Right kidney (tissue), 9 donors: ENCODE measurements at places on chromosomes 5 and 9.

- no peak for DNase-seq
These were observed 87.0 kb upstream of the SPRY4 start for GRCh38 chr5:142411656-142412425.

- no peak for DNase-seq
These were observed 207.8 kb upstream of the MAP3K1 start for GRCh38 chr5:56607551-56607950.

DNA sequence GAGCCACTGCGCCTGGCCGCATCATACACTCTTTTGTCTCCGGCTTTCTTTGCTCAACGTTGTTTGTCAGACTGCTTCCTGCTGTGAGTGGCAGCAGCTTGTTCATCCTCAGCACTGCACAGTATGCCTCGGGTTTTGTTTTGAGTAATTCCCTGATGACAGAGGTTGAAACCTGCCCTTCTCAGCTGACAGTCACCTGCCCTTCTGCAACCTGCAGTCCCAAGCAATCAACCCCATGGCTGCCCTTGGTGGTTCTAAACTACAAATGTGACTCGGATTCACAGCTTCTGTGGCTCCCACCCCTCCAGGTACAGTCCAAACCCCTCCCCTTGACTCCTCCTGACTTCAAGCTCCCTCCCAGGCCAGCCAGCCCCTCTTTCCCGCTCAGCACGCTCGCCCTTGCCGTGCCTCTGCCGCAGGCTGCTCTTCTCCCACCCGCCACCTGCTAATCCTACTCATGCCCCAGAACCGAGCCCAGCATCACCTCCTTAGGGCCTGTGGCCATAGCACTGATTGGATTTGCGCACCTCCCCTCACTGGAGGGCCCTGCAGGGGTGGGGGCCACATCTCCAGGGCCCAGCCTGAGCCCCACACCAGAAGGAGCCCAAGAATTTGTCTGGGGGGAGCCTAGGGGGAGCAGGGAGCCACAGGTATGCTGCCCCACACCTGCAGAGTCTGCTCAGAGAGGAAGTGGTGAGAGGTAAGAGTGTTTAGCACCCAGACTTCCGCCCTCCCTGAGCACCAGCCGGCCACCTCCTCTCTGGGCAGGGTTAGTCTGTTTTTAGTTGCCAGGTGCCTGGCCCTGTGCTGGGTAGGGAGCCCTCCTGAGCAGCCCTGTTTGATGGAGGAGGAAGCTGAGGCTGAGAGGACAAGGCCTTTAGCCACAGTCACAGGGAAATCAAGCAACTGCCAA lies 10.1 kb downstream of the EEIG1 start:
- peak; percentile 19 for DNase-seq

- DNase-seq: no peak
These were observed 5.1 kb upstream of the PTBP3 start for GRCh38 chr9:112338561-112338960.

DNA sequence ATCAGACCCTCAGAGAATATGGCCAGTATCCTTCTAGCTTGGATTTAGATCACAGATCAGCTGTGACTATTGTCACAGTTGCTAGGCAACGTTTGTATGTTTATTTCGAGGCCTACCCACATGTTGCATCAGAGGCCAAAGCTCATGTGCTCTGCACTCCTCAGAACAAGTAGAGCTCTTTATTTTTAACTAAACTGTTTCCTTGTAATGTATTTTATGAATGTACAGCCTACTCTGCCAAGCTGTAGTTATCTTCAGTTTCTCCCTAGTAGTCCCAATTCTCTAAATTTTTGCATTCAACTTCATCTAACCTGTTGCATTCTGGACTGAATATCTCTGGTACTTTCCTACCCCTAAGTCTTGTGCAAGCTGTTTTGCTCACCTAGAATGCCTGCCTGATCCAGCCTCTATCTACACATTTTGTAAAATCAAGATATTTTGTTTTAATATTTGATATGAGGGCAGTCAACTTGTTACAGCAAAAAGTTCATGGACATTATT lies 52.8 kb downstream of the CAST start:
- DNase-seq: no peak

- DNase-seq: no peak
These were observed 167.4 kb downstream of the TSSK1B start for GRCh38 chr5:113267361-113267900.

- DNase-seq: no peak
These were observed 19.9 kb upstream of the PCA3 start for GRCh38 chr9:76744336-76744735.

GRCh38 chr5:116388564-116389258 lies 185.9 kb downstream of the SEMA6A start:
- no peak for DNase-seq

GRCh38 chr9:20297646-20298084 lies 324.6 kb downstream of the MLLT3 start:
- no peak for DNase-seq

- DNase-seq: no peak
These were observed 1808.8 kb upstream of the ACO1 start for GRCh38 chr9:30575691-30576090.

GRCh38 chr9:82254646-82255367 lies 266.2 kb downstream of the SPATA31D1 start:
- no peak for DNase-seq

DNA sequence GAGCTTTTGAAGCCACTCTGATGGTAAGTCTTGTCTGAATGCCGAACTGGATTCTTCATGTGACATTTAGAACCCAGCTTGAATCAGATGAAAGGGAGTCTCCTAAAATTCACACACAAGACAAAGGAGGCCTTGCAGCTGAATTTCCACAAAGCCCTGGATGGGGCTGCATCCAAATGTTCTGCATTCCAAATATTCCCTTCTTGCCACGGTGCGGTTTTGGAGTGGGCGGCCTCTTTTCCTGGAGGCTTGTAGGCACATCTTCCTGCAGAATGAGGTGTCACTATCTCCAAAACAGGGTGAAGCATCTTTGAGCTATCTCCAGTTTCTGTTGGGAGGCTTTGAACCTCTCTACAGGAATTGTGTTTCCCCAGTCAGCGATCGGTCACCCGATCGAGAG lies 342.7 kb downstream of the ARHGEF28 start:
- DNase-seq: no peak

DNA sequence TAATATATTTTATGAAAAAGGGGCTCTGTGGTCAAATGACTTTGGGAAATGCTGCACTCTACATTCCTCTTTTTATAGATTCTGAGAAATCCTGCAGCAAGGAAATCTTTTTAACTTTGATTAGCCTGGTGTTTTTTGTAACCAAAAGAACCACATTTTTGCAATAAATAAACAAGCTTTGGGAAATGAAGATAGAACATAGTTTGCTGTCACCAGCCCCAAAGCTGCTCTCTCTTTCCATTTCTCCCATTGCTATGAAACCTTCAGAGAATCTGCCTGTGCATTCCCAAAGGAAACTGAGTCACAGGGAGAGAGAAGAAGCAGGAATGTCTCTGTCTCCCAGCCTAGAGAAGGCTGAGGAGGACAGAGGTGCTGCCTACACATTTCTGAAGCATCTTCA lies 59.0 kb downstream of the COL15A1 start:
- DNase-seq: no peak

DNA sequence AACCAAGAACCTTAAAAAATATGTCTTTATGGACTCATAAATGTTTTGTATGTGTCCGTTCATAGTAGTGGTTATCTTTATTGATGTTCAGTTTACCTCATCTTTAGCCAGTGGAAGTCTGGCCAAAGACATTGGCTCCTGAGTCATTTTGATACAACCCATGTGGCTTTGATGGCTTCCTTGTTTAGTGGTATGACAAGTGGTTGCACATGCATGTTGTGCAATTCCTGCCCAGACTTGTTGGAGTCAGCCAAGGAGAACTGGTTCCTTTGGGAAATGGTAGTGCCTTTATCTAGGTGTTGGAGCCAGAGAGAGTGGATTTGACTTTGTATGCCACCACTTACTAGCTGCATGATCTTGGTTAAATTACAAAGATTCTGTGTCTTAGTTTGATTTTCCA lies 94.3 kb downstream of the RPS23 start:
- DNase-seq: no peak

GRCh38 chr9:37150415-37150814 lies 30.0 kb downstream of the ZCCHC7 start:
- DNase-seq: no peak

GRCh38 chr9:106718936-106719335 lies 144.0 kb upstream of the ZNF462 start:
- no peak for DNase-seq

DNA sequence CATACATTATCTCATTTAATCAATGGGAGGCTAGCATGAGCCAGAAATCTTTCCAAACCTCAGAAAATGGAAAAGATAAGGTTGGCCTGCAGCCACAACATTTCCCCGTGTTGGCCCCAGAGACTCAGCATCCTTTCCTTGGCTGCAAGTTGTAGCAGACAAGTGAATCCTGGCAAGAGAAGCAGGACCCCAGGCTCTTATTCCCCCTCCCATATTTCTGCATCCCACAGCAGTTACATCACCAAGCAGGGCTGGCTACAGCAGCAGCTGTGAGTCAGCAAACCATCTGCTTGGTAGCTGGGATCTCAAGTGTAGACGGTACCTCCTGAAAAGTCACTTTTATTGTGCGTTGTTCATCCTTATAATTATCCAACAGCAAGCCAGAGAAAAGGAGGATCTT lies 212.4 kb downstream of the GNA14 start:
- DNase-seq: no peak

- DNase-seq: no peak
These were observed 160.3 kb downstream of the HSD17B3 start for GRCh38 chr9:96141666-96142065.

GRCh38 chr5:116510517-116510916 lies 64.1 kb downstream of the SEMA6A start:
- no peak for DNase-seq

- no peak for DNase-seq
These were observed 155.1 kb downstream of the ARSB start for GRCh38 chr5:78829811-78830527.

DNA sequence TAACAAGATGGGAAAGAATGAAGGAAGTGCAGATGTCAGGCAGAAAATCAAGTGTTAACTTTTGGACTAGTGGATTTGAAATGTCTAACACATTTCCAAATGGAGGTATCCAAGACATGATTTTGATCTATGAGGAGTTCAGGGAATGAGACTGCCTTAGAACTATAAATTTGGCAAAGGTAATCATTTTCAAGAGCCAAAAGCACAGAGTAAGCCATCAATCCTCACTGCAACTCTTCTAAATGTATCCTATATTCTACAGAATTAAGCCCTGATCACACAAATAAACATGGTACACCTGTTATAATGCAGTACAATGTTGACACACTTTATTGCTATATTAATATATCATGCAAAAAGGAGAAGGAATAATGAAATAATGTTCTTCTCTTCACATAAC lies 55.6 kb downstream of the SETX start:
- no peak for DNase-seq

DNA sequence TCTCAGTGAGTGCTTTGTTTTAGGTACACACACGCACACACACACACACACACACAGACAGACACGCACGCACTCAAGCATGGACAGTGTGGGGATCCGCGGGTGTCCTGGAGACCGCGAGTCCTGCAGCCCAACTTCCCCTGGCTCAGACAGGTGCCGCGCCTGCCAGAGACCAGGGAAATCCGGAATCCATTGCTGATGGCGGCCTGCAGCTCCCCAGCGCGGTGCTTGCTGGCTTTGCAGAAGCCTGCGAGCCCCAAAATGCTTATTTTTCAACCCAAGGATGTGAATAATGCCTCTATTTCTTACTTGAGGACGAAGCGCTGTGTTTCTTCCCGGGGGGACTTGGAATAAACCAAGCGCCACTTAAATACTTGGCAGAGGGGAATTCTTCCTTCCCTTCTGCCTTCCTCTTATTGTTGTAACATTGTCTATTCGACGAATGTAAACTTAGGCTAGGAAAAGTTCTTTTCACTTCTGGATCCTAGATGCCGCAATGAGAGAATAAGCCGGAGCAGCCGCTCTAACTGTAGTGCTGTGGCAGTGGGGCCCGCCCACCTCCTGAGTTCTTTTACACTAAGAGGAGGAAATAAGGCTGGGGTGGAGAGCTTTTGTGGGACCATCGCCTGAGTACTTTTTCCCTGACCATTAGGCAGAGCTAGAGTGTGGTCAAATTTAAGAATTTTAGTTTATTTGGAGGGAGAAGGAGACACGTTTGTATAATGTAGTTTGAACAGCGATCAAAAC lies 802 bp downstream of the ITGA2 start:
- DNase-seq: no peak

GRCh38 chr5:86757824-86758223 lies 140.1 kb downstream of the COX7C start:
- DNase-seq: no peak

DNA sequence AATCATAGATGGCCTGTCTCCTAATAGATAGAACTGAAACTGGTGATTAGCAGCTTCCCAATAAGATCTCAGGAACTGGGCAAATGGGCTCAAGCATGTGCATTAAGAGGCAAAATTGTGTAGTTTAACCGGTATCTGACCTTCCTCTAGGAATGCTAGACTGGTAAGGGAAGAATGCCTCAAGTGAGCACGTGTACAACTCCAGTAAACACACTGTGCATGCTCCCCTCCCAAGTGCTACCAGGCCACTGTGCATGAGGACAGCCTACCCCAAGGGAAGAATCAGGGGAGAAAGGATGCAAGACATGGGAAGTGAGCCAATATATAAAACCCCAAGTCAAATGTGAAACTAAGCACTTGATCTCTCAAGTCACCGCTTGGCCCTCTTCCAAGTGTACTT lies 1157.4 kb upstream of the CDH18 start:
- DNase-seq: no peak

- DNase-seq: peak; percentile 31
These were observed 56.1 kb downstream of the SAXO1 start for GRCh38 chr9:18976709-18977531.

- DNase-seq: no peak
These were observed 65.0 kb downstream of the STX17 start for GRCh38 chr9:99971410-99971809.

DNA sequence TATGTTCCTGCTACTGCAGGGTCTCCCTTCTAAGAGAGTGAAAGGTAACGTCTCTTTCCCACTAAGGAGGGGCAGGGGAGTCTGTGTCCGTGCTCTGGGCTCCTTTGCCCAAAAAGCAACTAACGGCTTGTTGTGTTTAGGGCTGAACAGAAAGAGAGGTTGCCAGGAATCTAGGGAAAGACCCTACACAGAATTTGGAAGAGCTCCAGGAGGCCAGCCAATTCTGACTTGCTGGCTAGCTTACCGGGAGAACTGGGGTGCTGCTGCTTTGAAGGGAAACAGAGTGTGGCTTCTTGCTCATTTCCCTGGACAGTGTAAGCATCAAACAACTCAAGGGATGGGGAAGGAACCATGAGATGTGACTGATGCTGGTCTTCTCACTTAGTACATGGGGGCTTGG lies 176.1 kb downstream of the GADD45G start:
- no peak for DNase-seq

DNA sequence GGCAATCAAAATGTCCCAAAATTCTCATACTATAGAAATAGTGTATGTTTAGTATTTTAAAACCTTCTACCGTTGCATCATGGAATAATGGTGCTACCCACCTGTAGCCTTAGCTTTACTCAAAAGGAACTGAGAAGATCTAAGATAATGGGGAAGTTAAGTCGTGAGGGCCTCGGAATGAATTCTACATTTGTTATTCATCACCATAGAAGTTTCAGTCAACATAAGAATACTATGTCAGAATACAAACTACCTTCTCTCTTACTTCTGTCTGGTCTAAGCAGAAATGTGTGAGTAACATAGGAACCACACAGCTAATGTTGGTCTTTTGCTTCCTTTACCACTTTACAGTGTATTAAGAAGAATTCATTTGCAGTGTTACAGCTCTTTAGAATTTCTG lies 43.2 kb downstream of the RFK start:
- no peak for DNase-seq

GRCh38 chr5:174655351-174655750 lies 69.0 kb upstream of the MSX2 start:
- no peak for DNase-seq

GRCh38 chr5:3931976-3932375 lies 336.3 kb downstream of the IRX1 start:
- DNase-seq: no peak
